Activated gamma-delta T cell treated with anti-CD3 and anti-CD28 coated beads, Interleukin-2, amount 50 U/mL, for 16 hours (primary cell): ENCODE measurements at places on chromosomes 2 and 18.

DNA sequence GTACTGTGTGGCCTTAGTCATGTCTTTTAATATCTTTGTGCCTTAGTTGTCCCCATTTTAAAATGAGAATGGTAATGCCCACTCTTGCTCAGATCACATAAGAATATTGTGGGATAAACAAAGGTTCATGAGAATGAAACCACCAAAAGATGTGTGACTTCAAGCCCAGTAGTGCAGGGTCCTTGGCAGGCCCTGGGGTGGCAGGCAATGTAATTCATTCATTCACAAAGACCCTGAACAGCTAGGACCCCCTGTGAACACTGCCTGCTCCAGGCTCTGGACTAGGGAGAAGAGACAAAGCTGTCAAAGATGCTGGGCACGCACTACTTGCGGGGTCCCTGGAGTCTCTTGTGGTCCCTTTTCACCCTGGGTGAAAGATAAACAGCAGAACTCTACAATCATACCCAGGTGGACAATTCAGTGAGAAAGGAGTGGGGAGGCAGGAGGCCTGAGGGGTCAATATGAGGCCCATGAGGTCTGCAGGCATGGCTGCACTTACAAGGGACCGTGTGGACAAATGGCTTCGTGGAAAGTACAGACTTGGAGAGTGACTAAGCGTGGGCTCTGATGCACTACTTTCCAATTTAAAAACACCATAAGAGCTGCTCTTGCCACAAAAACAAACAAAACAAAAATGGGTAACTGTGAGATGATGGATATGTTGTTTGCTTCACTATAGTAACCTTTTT is 136.1 kb downstream of the SMAD7 start:
- DNase-seq: no peak

DNA sequence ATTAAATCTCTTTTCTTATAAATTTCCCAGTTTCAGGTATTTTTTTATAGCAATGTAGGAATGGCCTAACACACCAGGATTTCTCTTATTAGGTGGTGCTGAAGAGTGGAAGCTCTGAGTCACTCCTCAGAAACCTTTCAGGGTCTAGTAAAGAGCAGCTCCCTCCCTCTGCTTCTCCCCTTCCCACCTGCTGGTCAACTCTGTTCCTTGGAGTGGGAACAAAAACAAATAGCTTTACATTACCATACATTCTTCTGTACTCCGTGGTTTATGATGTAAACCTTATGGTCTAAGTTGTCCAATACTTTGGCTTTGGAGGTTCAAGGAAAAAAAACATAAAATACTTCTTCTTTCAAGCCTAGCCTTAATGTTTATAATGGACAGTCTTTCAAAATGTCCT is 2.7 kb upstream of the IL1R1 start:
- no peak for DNase-seq

GRCh38 chr18:59274533-59274928 is 1.3 kb upstream of the RAX start:
- no peak for DNase-seq

DNA sequence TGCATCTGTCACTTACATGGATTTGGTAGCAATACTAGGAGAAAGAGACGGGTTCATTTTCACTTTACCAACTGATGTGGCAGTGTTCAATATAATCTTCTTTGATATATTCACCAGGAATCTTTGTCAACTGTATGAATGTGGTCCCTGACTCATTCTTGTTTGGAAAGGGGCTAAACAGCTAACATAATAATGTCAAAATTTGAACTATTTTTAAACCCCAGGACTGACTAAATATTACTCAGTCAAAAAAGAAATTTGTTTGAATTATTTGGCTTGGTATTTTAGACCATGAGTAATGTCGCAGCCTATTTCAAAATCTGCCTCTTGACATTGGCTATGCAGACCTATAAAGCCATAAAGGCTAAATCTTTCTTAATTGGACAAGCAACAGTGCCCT is 413.7 kb upstream of the RGPD4 start:
- no peak for DNase-seq

DNA sequence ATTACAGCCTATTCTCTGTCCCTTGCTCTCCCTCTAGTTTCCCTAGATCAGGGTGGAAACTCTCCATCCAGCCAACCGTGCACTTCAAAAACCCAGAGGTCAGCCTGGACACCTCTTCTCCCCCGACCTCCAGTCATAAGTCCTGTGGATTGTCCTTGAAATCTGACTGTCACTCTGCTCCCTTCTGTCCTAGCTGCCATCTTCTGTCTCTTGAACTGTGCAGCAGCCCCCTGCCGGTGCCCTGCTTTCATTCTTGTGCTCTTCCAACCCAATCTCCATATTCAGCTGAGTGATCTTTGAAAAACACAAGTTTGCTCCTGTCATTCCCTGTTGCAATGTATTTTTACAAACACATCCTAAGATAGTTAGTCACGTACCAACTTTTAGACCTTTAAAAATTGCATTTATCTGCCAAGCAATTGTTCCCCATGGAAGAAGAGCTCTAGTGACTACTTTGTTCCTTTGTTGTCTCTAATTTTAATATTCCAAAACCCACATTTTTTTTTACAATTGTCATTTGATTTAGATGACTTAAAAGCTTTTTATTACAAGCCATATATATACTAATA is 254.3 kb downstream of the CAMKMT start:
- no peak for DNase-seq

DNA sequence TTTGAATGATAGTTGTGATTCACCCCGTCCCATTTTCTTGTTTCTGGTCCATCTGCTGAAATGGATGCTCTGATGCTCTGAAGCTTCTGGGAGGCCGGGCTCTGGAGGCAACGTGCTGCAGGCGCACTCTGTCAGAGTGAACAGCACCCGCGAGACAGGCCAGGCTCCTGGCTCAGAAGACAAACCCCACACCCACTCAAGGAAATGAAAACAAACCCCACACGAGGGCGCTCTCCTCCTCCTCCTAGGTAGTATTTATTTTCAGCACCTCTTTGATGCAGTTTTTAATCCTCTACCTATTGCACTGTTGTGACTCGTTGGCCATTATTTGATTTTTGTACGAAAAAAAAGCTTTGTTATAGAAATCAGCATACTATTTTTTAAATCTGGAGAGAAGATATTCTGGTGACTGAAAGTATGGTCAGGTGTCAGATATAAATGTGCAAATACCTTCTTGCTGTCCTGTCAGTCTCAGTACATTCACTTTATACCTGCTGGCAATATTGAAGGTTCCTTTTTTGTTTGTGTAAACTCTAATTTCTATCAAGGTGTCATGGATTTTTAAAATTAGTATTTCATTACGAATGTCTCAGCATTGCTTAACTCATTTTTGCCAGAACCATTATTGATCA is 10.3 kb upstream of the CHST10 start:
- DNase-seq: peak; percentile 55

GRCh38 chr2:62199392-62200125 is 3.6 kb downstream of the B3GNT2 start:
- DNase-seq: no peak

DNA sequence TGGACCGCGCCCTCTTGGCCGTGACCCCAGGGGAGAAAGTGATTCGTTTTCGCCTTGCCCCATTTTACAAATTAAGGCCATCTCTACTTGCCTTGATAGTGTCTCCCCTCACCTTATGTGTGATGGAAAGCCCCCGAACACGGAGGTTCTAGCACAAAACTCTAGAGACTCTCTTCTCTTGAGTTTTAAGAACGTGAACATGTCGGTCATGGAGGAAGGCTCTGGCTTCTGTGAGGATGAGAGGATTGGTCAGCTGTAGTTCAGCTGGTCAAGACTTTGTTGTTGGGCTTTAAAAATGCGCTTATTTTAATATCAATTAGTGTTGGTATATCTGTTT is 828 bp downstream of the DYNC1I2 start:
- DNase-seq: no peak

DNA sequence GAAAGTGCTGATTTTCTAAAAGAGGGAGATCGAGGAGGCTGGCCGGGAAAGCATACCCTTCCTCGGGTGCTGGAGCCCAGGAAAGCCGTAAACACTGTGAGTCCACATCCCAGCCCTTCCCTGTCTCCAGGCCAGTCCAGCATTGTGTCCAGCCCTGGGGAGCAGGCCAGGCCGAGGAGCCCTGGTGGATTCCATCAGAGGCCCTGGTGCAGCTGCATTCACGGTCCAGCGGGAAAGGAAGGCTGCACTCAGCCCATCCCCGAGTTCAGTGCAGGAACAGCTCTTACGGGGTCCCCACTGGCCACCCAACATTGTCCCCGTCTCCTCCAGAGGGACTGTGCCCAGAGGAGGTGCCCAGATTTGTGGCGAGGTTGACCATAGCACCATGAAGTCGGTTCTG is 218.6 kb downstream of the KLHL29 start:
- no peak for DNase-seq
